HS-27A (cell line): ENCODE measurements at places on chromosomes 4 and X.

GRCh38 chr4:139956507-139957017 is 197.4 kb downstream of the MAML3 start:
- DNase-seq, result no peak

DNA sequence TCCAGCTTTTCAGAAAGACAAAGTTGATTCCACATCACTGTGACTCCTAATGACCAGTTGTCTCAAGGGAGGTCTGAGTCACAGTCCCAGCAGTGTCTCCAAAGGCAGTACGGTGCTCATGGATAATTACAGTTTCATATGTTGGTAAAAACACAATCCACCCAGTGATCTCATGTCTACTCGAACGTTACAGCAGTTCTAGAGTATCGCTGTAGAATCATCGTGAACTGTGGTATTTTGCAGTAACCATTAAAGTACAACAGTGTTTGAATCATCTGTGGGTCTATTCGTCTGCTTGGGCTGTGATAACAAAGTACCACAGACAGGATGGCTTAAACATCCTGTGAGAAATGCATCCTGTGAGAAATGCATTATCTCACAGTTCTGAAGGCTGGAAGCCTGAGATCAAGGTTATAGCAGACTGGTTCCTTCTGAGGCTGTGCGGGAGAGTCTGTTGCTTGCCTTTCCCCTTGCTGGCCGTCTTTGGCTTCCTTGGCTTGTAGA is 121.1 kb upstream of the SORBS2 start:
- DNase-seq, result peak; percentile 8

GRCh38 chr4:71625005-71625404 is 158.9 kb downstream of the GC start:
- DNase-seq, result no peak

DNA sequence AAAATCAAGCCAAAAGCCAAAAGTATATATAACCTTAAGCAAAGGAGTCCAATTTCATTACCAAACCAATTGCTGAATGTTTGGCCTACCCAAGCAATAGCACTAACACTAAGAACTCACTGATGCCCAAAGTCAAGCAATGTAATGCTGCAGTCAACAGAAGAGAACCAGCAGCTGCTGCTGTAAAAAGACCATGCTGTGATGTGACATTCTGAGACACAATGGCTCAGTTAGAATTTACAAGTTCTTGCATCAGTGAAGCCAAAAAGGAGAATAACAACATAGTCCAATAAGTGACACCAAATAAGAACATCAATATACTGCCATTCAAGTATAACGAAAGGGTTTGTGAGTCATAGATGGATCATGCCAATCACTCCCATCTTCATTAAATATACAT is 514.0 kb upstream of the DIAPH2 start:
- DNase-seq, result no peak

DNA sequence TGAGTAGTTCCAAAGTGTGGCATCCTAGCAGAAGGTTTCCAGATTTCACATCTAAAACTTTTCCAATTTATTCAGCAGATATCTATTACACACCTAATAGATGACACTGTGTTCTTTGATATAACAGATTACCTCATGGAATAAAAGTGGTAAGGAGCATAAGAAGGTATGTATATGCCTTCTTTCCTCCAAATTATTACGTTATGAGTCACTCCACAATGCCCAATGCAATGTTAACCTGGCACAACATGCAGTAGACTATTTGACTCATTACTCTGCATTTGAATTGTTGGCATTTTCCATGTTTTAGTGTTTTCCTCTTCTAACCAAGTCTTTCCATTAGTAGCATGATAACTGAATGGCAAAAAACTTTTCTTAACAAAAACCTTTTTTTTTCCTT is 383.6 kb downstream of the ADGRL3 start:
- DNase-seq, result peak; percentile 59

GRCh38 chrX:129759576-129760061 is 20.1 kb upstream of the SASH3 start:
- no peak for DNase-seq

GRCh38 chr4:154489558-154490233 is 1.9 kb downstream of the DCHS2 start:
- no peak for DNase-seq

- DNase-seq, result no peak
These were observed 49.3 kb upstream of the CD40LG start for GRCh38 chrX:136598631-136599030.

- no peak for DNase-seq
These were observed 48.7 kb downstream of the STIM2 start for GRCh38 chr4:26909369-26909768.

DNA sequence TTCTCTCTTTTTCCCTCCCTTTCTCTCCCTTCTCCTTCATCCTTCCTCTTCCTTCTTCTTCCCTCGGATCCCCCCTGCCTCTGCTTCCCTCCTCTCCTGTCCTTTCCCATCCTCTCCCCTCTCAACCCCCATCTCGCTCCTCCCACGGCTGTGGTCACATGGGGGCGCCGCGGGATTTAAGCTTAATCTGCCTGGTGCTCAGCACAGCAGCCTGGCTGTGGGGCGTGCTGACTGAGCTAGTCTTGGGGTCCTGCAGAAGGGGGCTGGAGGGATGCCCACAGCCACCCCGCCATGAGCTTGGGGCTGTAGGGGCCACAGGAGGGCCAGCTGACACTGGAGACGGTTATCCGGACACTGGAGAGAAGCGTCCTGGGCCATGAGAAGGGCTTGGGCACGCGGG is 10.7 kb downstream of the SMIM10L2A start:
- no peak for DNase-seq

DNA sequence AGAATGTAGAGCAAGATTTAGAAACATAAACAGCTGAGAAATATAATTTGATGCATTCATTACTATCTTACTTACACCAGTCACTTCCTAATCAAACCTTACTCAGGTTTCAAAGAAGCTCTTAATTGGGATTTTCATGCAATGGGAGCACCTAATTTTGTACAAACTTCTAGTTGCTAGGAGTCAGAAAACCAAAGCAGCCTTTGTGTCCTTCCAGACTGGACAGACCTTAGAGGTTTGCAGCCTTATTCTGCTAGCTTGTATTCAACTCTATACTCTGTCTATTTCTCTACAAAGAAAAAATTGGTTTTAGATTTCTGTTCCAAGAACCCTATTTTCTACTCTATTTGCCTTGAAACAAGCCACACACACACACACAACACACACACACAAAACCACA is 19.4 kb downstream of the GABRA2 start:
- DNase-seq, result no peak

DNA sequence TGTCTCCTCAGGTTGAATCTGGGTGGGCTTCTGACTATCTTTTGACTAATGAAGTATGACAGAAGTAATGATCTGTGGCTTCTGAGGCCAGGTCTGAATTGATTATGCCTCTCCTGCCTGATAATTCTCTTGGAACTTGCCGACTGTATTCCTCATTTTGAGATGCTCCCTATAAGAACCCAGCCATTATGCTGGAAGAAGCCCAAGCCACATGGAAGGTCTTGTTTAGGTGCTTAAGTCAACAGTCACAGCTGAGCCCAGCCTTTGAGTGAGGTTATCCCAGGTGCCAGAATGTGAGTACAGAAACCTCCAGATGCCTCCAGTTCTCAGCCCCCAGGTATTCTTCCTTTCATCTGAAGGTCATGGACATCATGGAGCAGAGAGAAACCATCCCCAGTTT is 456.6 kb downstream of the IL15 start:
- DNase-seq, result no peak

GRCh38 chr4:54780149-54780495 is 122.4 kb downstream of the KIT start:
- DNase-seq, result no peak

DNA sequence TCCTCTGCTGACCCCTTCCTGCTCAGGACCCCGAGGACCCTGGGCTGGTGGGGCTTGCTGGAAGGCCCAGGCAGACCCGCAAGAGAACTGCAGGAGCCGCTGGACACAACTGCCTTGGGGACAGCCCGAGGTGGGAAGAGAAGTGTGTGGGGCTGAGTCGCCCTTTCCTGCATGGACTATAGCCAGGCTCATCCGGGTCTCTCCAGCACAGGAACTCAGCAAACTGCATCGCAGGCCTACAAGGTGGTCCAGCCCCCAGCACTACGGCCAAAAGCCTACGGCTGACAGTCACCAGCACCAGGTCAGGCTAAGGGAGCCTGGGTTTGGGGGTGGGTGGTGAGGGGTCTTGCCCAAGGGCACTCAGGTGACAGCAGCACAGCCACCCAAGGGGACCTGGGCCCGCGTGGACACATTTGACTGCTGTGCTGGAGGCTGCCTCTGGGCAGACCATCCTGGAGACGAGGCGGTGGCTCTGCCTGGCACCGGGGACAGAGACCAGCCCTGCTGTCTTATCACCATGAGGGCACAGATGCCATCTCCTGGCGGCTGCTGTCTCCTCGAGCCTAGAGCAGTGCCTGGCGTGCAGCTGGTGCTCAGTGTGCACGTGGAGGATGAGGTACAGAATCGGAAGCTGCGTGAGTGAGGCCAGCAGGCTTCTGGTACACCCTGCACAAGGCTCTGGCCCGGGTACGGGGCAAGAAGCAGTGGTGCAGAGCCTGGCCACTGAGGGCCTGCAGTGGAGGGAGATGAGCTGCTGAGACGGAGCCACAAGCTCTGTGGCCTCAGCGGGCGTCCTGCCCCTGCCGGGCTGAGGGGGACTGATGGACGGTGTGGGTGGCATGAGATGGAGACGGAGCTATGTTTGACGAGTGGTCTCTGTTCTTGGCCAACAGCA is 15.1 kb downstream of the LRPAP1 start:
- DNase-seq, result no peak

GRCh38 chrX:109830157-109830703 is 97.2 kb upstream of the ACSL4 start:
- DNase-seq, result no peak

- DNase-seq, result no peak
These were observed 83.2 kb downstream of the FUNDC1 start for GRCh38 chrX:44459501-44459900.

DNA sequence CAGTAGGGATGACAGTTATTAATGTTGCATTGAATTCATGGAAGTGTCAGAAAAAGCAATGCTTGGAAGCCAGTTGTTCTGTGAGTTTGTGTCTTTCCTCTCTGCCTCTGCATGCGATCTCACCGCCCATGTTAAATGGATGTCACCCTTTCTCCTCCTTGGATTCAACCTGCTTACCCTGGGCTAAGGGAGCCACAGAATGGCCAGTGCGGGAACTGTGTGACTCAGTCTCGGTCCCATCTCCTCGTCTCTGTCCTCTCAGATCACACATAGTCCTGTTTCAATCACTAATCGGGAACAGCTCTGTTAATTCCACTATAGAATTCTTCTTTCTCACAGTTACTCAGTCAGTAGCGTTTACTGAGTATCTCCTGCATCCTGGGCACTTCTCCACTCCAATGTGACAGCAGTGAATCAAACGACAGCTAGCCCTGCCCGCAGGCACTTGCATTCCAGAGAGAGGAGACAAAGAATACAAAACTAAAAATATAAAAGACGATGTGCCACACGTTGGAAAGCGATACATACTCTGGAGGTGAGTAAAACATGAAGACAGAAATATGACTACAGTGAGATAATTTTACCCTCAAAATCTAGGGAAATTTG is 53.6 kb upstream of the TLR3 start:
- DNase-seq, result no peak

GRCh38 chr4:174989791-174990190 is 71.6 kb downstream of the ADAM29 start:
- no peak for DNase-seq

- DNase-seq, result no peak
These were observed 43.9 kb upstream of the SFRP2 start for GRCh38 chr4:153832720-153833287.

DNA sequence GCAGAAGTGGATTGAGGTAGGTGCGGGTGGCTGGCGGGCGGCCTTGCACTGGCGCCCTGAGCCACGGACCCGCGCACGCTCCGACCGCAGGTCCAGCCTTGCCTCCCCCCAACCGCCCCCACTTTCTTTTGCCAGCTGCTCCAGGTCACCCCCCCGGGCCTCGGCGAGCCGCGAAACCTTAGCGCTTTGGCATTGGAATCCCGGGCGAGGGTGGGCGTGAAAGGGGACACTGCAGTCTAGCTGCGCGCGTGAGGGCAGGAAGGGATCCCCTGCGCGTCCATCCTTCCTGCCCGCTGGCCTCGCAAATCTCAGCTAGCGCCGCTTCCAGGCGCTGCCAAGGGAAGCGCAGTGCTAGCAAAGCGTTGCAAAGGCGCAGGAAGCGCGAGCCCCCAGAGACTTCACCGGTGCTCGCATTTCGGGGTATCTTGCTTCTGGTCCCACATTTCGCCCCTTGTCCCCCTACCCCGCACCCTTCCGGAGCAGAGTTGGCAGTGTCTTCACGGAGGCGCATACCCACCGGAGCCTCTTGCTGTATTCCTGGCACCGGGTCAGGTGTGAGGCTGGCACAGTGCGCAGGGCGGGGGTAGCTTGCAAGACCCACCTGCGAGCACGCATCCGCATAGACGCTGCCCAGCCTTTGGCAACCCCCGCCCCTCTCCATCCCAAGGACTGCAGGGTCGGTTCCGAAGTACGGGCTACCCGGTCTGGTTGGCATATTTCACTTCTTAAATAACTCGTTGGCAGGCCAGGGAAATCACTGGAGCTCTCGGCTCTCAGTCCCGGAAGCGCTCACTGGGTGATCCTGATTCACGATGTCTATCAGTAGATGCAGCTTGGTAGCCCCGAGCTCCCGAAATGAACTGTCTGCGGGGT is 104.4 kb downstream of the UCHL1 start:
- DNase-seq, result no peak

DNA sequence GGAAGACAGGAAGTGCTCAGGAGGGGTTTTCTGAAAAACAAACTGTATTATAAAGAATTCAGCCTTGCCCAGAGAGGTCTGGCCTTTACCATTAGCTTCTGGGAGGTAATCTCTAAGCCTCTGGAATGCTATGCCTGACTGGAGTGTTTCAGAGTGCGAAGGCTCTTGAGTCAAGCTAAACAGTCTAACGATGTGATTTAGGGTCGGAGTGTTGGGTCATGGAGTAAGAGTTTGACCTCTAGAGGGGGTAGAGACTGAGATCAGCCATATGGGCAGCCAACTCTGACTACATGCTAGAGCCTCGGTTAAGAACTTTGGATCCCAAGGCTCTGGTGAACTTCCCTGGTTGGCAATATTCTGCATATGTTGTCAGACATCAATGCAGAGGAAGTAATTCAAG is 15.0 kb downstream of the BOD1L1 start:
- no peak for DNase-seq

GRCh38 chr4:139014371-139015268 is 961 bp upstream of the NOCT start:
- peak; percentile 95 for DNase-seq

GRCh38 chr4:170307182-170307581 is 217.4 kb upstream of the AADAT start:
- DNase-seq, result no peak

GRCh38 chr4:148053298-148054003 is 321.6 kb downstream of the ARHGAP10 start:
- no peak for DNase-seq
